ENCODE measurements at places on chromosomes 5 and 9.

DNA sequence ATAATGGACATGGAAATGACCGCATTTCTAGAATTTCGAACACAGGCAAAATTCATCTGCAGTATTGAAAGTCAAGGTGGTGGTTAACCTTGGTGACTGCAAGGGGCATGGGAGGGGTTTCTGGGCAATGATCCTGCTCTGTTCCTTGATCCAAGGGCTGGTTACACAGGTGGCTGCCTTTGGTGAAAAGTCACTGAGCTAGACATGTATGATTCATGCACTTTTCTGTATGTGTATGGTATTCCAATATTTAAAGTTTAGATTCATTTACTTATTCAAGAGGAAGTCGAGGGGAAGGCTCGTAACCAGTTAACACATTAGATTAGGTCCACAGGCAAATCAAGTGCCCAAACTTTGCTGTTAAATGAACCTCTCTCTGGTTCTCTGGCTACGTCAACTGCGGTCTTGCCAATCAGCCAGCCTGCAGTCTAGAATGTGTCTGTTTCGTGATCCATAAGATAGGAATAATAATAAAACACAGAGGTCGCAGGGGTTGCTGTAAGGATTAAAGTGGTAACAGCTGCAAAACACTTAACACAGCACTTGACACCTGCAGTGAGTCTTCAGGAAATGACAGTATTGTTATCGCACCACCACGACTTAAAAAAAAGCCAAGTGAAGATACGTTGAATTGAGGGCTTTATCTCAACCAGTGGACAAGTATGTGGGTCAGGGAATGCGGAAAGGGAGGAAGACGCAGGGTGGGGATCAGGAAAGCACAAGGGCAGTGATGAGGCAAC is 92.5 kb downstream of the TLE1 start:
- no peak for DNase-seq

DNA sequence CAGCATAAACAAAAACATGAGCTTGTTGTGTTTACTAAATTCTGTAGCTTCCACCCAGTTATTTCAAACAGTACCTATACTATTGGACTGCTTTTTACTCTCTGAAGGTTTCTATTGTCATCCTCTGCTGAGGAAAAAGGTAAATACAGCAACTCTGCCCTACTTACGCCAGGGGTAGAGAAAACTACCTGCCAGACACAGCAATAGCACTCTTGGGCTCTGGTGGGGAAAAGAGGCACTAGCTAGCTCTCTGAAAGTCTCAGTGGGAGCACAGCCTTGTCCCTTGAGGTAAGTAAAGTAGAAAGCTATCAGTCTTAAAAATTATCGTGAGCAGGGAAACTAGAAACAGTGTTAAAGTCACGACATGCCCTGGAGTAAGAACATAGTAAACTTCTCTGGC is 3.7 kb downstream of the HCN1 start:
- DNase-seq = no peak

GRCh38 chr9:84655447-84655846 is 14.1 kb upstream of the NTRK2 start:
- DNase-seq = no peak

- no peak for DNase-seq
Observed at GRCh38 chr5:50320131-50320749, 120.8 kb downstream of the EMB start.

DNA sequence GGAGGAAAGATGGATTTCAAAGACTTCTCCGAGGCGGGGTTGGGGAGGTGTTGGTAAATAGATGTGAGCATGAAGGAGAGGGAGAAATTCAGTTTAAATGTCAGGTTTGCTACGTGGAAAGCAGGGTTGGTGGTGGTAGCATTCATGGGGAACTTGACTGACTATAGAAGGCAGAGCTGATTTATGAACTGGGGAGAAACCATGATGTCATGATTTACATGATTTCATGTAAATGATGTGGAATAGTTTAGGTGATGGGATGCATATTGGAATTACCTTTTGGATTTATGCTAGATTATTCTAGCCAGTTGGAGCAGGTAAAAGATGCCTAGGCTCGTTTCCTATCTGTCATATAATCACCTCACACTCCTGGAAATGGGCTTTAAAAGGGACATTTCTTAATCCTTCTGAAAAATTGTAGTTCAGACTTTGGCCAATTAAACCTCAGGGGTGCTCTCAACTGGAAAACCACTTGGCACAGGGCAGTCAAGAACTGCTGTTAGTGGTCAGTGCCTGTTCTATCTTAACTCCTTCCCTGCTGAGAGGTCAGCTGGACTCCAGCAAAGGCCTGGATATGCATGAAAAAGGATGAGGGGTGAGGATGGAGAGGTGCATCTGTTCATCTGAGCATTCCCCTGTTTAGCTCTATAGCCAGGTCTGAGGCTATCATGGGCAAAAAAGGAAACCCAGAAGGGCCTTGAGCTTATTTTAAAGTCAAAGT is 50.1 kb upstream of the BASP1 start:
- DNase-seq = no peak

- DNase-seq = peak; percentile 28
Observed at GRCh38 chr5:10556289-10556807, 7.5 kb upstream of the ANKRD33B start.

- DNase-seq = no peak
Observed at GRCh38 chr5:60257596-60258271, 364.2 kb upstream of the PDE4D start.

DNA sequence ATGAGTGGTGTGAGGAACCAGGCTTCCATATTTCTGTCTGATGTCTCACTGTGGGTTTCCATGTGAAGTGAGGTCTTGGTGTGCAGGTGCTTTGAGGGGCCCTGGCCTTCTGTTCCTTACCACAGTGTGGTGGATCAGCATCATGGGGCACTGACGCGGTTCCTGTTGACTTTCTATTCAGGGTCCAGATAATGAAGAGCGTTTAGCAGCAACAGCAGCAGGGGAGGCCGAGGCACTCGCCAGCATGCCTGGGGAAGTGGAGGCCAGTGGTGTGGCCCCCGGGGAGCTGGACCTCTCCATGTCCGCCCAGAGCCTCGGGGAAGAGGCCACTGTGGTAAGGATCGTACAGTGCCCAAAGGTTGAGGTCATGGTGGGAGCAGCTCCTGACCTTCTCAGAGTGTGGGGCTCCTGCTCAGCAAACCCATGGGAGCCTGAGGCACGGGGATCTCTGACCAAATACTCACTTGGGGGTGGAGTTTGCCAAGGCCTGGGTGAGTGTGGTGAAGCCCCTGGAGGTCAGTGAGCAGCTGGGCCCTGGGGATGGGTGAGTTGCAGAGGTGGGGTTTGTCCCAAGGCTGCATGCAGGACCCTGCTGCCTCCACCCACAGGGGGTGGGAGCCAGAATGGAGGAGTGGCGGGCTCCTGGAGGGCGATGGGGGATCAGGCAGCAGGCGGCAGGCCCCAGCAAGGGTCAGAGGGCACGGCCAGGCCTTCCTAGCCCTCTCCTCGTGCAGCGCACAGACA is 61.2 kb downstream of the COL15A1 start:
- no peak for DNase-seq

DNA sequence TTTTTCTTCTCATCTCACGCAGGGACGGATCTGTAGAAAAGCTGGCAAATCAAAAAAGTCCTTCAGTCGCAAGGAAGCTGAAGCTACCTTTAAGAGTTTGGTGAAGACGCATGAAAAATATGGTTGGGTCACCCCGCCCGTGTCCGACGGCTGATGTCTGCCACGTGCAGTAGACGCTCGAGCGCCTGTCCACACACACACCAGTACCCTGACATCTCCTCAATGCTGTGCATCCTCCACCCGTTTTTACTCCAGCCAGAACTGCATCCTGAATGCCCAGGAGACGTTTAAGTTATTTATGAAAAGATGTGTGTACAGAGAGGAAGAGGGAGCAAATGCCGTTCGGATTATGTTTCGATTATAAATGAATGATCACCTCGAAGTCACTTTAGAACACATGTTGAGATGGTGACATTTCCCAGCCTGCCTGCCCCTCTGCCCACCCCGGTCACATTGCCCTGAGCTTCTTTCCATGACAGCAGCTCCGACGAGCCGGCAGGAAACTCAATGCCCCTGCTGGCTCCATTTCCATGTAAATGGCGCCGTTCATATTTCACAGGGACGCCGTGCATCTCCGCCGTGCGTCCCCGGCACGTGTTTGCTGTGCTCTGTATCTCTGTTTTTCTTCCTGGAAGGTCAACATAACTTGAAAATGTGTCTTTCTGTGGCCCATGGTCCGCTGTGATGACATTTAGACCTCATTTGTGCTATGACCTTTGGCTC is 42.7 kb downstream of the UBE2QL1 start:
- DNase-seq = no peak

All from fibroblast of gingiva (primary cell).